NCI-H1436 (cell line): ENCODE measurements at places on chromosomes 5 and 9.

- no peak for DNase-seq
Observed at GRCh38 chr5:171989276-171989675, 17.2 kb downstream of the FBXW11 start.

- no peak for DNase-seq
Observed at GRCh38 chr5:107274571-107274970, 396.2 kb downstream of the EFNA5 start.

GRCh38 chr5:2415678-2416077 is 335.8 kb downstream of the IRX2 start:
- no peak for DNase-seq

- no peak for DNase-seq
Observed at GRCh38 chr5:166881802-166882201, 1409.6 kb upstream of the WWC1 start.

DNA sequence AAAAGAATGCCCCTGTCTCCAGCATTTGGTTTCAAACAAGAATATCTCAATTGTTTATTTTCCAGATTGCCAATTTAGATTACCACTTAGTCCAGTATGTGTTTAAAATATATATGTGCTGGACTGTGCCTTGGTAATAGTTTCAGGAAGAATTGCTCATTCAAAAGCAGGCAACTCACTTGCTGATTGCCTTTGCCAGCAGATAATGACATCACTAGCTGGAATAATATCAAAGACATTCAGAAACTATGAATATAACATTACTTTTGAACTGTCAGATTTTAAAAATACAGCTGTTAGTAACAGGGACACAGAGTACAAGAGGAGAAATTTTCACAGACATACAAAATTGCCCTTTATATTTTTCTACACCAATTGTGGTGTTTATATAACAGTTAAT is 96.0 kb upstream of the ITGA2 start:
- no peak for DNase-seq

DNA sequence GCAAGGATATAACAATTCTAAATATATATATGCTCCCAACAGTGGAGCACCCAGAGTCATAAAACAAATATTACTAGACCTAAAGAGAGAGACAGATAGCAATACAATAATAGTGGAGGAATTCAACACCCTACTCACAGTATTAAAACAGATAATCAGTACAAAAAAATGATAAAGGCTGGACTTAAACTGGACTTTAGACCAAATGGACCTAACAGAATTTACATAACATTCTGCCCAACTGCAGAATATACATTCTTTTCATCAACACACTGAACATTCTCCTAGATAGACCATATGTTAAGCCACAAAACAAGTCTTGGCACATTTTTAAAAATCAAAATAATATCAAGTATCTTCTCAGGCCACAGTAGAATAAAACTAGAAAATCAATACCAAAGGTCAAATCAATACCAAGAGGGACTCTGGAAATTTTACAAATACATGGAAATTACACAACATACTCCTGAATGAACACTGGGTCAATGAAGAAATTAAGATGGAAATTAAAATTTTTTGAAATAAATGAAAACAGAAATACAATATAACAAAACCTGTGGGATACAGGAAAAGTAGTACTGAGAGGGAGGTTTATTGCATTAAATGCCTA is 100.8 kb downstream of the FBXL17 start:
- no peak for DNase-seq

GRCh38 chr9:127144670-127145445 is 22.4 kb upstream of the ANGPTL2 start:
- DNase-seq = no peak

- no peak for DNase-seq
Observed at GRCh38 chr9:89543621-89544278, 45.8 kb upstream of the SEMA4D start.

- DNase-seq = no peak
Observed at GRCh38 chr5:50320131-50320749, 120.8 kb downstream of the EMB start.

- no peak for DNase-seq
Observed at GRCh38 chr5:102547141-102548035, 48.6 kb upstream of the SLCO6A1 start.

- DNase-seq = no peak
Observed at GRCh38 chr5:154109416-154110106, 70.8 kb downstream of the MFAP3 start.

GRCh38 chr9:69207503-69207902 is 33.4 kb downstream of the TJP2 start:
- DNase-seq = no peak

- DNase-seq = no peak
Observed at GRCh38 chr5:118220556-118221195, 767.7 kb downstream of the DTWD2 start.

DNA sequence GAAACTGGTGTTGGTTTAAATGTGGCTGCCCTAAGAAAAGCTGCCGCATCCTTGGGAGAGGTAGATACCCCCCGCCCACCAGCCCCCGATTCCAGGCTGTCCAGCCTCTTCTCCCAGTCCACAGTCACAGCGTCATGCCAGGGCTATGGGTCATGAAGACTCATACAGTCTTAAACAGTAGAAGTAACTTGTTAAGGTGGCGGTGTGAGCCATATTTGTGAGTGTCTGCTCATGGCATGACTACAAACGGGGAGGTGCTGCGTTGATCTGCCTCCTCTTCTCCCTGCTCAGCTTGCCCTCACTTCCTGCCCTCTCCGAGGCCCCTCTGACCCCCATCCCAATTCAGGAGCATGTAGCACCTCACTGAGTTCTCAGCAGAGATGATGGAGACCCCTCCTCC is 20.8 kb downstream of the FGD3 start:
- DNase-seq = no peak

- no peak for DNase-seq
Observed at GRCh38 chr9:90579181-90579580, 63.4 kb downstream of the DIRAS2 start.

- DNase-seq = no peak
Observed at GRCh38 chr5:6730407-6730806, 17.2 kb downstream of the TENT4A start.

- no peak for DNase-seq
Observed at GRCh38 chr5:126811515-126812198, 34.7 kb downstream of the LMNB1 start.

DNA sequence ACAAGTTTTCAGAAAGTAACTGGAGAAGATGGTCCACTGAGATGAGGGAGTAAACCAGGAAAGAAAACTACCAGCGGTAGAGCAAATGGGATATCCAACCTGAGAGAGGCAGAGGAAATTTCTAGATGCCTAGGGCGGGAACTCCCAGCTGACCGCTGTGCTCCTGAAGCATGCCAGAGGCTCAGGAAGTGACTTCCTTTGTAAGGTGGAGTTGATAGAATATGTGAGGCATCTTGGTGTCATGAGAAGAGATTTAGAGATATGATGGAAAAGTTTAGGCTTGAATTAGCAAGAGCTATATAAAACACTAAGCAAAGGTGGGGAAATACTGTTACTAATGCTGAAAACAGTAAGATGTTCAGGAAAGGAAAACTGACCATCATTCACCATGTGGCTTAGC is 124.1 kb downstream of the C9orf152 start:
- no peak for DNase-seq

DNA sequence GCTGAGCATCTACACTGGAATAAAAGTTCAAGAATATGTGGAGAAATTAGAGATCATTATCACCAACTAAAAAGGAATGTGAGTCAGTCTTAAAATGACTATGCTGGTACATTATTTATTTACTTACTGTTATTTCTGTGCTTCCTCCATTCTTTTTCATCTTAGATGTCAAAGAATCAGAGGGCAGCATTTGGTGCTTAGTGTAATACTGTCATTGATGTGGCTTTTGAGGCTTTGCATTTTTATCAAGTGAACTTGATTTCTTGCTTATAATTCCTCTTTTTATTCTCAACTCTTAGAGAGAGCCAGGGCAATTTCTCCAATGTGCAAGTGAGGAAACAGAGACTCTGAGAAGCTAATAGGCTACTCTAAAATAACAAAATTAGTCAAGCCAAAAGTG is 163.7 kb upstream of the TRPC7 start:
- DNase-seq = no peak

DNA sequence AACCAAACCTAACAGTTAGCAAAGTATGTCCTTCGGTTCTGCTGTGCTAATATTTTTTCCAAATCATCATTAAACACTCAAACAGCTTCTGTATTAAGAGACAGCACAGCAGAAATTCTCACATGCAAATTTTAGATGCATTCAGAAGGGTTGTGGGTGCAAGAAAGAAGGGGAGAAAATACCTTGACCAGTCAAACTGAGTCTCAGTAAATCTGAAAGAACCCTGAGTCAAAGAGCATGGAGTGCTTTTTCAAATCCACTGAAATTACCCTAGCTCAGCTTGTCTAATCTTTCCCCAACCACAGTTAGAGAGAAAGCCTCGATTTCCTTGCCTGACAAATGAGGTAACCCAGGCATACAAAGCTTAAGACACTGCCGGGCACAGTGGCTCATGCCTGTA is 55.1 kb downstream of the RETREG1 start:
- DNase-seq = no peak

GRCh38 chr9:136407911-136408310 is 2.5 kb downstream of the ENTR1 start:
- DNase-seq = no peak

- no peak for DNase-seq
Observed at GRCh38 chr9:81244631-81245030, 444.7 kb downstream of the TLE1 start.

DNA sequence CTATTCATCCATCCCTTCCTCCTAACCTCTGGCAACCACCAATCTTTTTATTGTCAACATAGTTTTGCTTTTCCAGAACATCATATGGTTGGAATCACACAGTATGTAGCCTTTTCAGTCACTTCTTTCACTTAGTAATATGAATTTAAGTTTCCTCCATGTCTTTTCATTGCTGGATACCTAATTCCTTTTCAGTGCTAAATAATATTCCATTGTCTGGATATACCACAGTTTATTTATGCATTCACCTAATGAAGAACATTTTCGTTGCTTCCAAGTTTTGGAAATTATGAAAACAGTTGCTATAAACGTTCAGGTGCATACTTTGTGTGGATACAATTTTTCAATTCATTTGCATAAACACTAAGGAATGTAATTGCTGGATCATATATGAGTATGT is 70.7 kb upstream of the FNIP1 start:
- DNase-seq = no peak
